Cardiac ventricle fibroblast (primary cell): ENCODE measurements at places on chromosomes 1 and 21. TPM values are rescaled to one million over a fixed set of nuclear protein-coding genes. Genes with fewer than 3 reads are reported as not detected.

Gene PLEKHA6
- 4.0 and 4.6 TPM in 2 replicates for total RNA-seq

Gene OR2AK2
- not detected in 2 replicates for total RNA-seq

Gene CPLANE2
- total RNA-seq, result 1.6 and 2.9 TPM in 2 replicates

Gene ARHGAP29
- total RNA-seq, result 40.2 and 45.8 TPM in 2 replicates

Gene LAMC2
- 2.2 and 3.3 TPM in 2 replicates for total RNA-seq

Gene FAM151A
- total RNA-seq, result not detected in 2 replicates

Gene ABCA4
- 0.31 and 0.59 TPM in 2 replicates for total RNA-seq

Gene CASZ1
- total RNA-seq, result 0.31 TPM in 1 of 2 replicates, not detected in the other

Gene HRNR
- total RNA-seq, result not detected in 2 replicates

Gene RAB7B
- total RNA-seq, result 5.2 and 6.2 TPM in 2 replicates

Gene NCF2
- not detected in 2 replicates for total RNA-seq

Gene KCNJ9
- not detected in 2 replicates for total RNA-seq

Gene AJAP1
- total RNA-seq, result 0.06 and 0.59 TPM in 2 replicates
